Ovary (tissue), 10 donors: ENCODE measurements at places on chromosomes 3 and 15. TPM values are rescaled to one million over a fixed set of nuclear protein-coding genes. Genes with fewer than 3 reads are reported as not detected.

ABCC5 gene
- 19.4 TPM for polyA plus RNA-seq

SEMA7A gene
- 9.0 TPM for polyA plus RNA-seq

CERS3 gene
- polyA plus RNA-seq = not detected

SLC27A2 gene
- 0.10 TPM for polyA plus RNA-seq

SLC15A2 gene
- polyA plus RNA-seq = 0.23 TPM

GRCh38 chr3:194118920-194119319 is 17.0 kb upstream of the HES1 start:
- no peaks in the 10 kb centered on the region for H3K36me3 ChIP-seq
- H3K27me3 ChIP-seq = no peaks in the 10 kb centered on the region

DNA sequence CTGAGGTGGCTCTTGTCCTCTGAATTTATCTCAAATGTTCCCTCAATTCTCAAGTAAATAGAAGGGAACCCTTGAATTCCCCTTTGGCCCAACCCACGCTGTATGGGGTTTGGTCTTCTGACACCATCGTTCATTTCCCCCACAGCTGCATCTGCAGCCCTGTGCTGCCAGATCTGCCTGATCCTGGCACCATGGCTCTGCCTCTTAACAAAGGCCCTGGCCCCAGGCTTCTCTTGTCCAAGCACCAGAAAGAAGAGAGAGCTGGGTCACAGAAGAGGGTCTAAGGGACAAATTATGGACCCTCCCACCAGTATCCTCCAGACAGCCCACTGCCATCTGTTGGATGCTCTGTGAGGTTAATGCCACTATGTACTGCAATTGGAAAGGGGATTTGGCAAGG is 1.8 kb downstream of the MAP1A start:
- peak overlapping the region; percentile 68 for H3K27ac ChIP-seq
- H3K4me1 ChIP-seq = peaks cover 10% of the 10 kb centered on the region
- H3K4me3 ChIP-seq = no peak overlapping the region
- no peaks in the 10 kb centered on the region for H3K36me3 ChIP-seq
- H3K27me3 ChIP-seq = no peaks in the 10 kb centered on the region

DNA sequence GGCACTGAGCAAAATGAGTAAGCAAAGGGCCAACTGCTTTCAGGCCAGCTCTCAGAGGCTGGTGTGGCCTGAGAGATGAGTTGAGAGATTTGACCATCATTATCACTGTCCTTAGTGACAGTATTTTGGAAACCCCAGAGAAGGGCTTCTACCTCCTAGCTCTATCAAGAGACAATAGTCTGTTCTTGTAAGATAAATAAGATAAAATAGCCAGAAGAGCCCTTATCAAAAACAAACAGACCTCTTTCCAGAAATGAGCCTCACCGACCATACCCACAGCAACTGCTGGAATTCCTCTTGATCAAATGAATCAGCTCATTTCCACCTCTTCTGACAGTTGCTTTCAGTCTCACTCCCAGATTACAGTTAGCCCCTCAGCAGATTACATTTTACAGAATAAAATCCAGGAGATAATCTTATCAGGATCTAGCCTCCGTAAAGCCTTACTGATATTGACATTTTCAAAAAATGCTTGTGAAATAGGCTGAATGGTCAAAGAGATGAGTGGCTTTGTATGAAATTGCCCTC is 4.5 kb downstream of the HDC start:
- no peak for DNase-seq
- no peaks in the 10 kb centered on the region for H3K27me3 ChIP-seq
- H3K36me3 ChIP-seq = no peaks in the 10 kb centered on the region
- no peak overlapping the region for H3K27ac ChIP-seq

DNA sequence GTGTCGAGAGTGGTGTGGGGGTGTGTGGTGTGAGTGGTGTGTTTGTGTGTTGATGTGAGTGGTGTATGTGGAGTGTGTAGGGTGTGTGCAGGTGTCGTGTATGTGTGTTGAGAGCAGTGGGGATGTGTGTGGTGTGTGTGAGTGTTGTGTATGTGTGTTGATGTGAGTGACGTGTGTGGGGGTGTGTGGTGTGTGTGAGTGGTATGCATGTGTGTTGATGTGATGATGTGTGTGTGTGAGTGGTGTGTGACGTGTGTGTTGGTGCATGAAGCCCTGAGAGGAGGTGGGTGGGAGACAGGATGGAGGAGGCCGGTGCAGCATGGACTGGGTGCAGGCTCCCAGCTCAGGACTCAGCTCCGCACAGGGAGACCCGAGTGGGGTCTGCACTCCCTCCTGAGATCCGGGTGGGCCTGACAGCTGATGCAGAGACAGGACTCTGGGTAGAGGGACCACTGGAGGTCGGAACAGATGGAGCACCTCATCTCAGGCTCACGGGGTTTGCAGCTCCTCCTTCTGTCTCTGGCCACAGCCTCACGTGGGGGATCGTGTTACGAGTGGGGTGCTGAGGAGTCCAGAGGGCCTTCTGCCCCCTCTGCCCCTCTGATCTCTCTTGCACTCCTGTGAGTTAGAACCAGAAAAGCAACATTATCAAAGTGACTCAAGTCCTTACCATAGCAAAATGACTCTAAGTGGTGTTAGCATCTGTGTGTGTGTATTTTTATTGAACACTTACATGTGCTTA is 41.3 kb downstream of the ARNT2 start:
- no peaks in the 10 kb centered on the region for H3K36me3 ChIP-seq
- H3K4me1 ChIP-seq = peaks cover 2% of the 10 kb centered on the region
- H3K27me3 ChIP-seq = no peaks in the 10 kb centered on the region
- no peak for DNase-seq
- no peak overlapping the region for H3K4me3 ChIP-seq

- DNase-seq = no peak
- no peaks in the 10 kb centered on the region for H3K4me1 ChIP-seq
- H3K27ac ChIP-seq = no peak overlapping the region
- no peaks in the 10 kb centered on the region for H3K27me3 ChIP-seq
- H3K4me3 ChIP-seq = no peak overlapping the region
Measured at GRCh38 chr3:187041362-187042307, 97.7 kb downstream of the RPL39L start.

- peaks cover 10% of the 10 kb centered on the region for H3K4me1 ChIP-seq
- H3K4me3 ChIP-seq = no peak overlapping the region
- H3K27ac ChIP-seq = peak overlapping the region; percentile 54
- H3K27me3 ChIP-seq = no peaks in the 10 kb centered on the region
- no peaks in the 10 kb centered on the region for H3K36me3 ChIP-seq
- peak; percentile 49 for DNase-seq
Measured at GRCh38 chr3:113261063-113261625, 49.8 kb downstream of the BOC start.

DNA sequence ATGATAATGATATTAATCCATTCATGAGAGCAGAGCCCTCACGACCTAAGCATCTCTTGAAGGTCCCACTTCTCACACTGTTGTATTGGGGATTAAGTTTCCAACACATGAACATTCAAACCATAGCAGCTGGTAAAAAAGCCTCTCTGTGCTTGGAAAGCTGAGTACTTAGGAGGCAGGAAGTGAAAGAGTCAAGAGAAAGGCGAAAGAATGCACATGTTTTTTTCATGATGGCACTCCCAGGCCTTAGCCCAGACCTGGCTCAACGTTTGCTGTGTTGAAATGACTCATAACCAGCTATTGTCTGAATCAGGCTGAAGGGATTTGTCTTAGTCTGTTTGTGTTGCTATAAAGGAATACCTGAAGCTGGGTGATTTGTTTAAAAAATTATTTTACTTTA is 84.4 kb upstream of the RGMA start:
- H3K27ac ChIP-seq = no peak overlapping the region
- H3K4me3 ChIP-seq = no peak overlapping the region
- no peaks in the 10 kb centered on the region for H3K4me1 ChIP-seq
- H3K27me3 ChIP-seq = no peaks in the 10 kb centered on the region
- H3K36me3 ChIP-seq = no peaks in the 10 kb centered on the region

- H3K27me3 ChIP-seq = no peaks in the 10 kb centered on the region
- no peak overlapping the region for H3K4me3 ChIP-seq
Measured at GRCh38 chr15:89728254-89728653, 22.8 kb downstream of the MESP1 start.

GRCh38 chr3:64459711-64460110 is 228.1 kb downstream of the ADAMTS9 start:
- H3K4me1 ChIP-seq = peaks cover 7% of the 10 kb centered on the region
- no peak overlapping the region for H3K27ac ChIP-seq

DNA sequence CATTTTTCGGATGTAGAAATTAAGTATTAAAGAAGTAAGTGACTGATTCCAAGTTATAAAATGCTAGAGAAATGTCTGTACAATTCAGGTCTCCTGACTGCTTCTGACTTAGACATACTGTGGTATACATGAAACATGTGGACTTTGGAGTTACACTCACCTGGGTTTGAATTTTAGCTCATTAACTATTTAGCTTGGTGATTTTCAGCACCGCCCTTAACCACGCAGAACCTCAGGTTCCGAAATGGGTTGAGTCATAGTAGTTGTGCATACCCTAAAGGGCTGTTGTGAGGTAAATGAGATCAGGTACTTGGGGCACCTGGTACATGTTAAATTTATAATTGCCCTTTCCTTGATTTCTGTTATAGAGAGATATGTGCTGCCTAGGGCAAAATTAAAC is 32.9 kb upstream of the UTS2B start:
- no peaks in the 10 kb centered on the region for H3K27me3 ChIP-seq
- no peak for DNase-seq
- H3K36me3 ChIP-seq = no peaks in the 10 kb centered on the region
- no peak overlapping the region for H3K4me3 ChIP-seq
- no peak overlapping the region for H3K27ac ChIP-seq

DNA sequence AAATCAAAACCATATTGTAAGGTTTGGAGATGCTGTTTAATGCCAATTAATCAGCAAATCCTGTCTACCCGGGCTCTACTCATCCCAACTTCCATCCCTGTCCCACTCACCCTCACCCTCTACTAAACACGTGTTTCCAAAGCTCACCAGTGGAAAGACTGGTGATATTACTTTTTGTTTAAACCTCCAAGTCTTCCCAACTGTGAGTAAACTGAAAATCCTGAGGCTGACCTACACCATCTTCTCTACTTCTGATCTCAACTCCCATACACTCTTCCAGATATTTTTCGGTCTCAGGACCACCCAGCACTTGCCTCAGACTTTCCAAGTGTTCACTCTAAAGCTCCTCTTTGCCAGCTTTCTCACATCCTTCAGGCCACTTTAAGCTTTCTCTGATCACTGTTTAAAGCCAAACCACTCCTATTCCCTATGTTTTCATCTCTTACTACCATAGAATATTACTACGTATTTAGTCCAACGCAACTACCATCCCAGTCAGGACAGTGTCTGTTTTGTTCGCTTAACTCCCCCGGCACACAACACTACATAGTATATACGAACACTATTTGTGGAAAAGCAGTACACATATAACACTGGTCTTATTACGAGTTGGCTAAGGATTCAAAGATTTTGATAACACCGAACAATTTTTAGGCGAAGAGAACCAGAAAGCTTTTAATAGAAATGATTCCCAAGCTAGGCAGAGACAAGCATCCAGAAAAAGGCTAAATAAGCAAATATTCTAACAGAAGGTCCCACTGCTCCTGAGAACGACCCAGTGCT is 684 bp downstream of the RPL4 start:
- H3K4me3 ChIP-seq = peak overlapping the region; percentile 68
- H3K36me3 ChIP-seq = no peaks in the 10 kb centered on the region
- H3K4me1 ChIP-seq = peaks cover 3% of the 10 kb centered on the region
- no peaks in the 10 kb centered on the region for H3K27me3 ChIP-seq
- H3K27ac ChIP-seq = peak overlapping the region; percentile 87
- no peak for DNase-seq

DNA sequence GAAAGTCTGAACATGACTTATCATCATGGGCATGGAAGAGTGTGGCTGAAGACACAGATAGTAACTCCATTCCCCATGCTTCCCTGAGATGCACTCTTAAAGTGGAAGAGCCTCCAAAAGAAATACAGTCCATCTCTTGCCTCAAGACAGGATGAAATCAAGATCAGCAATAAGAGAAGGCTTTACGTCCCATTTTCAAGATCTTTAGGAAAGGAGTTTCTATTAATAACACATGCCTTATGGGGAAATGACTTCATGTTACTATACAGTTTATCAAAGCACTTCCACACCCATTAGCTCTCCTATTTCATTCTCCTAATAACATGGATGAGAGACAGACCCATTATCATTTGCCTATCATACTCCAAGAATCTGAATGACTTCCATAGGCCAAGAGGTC is 6.1 kb upstream of the KBTBD12 start:
- no peak for DNase-seq
- no peaks in the 10 kb centered on the region for H3K27me3 ChIP-seq
- no peak overlapping the region for H3K27ac ChIP-seq
- no peaks in the 10 kb centered on the region for H3K36me3 ChIP-seq

GRCh38 chr3:61574854-61575253 is 13.5 kb downstream of the PTPRG start:
- H3K36me3 ChIP-seq = no peaks in the 10 kb centered on the region
- H3K27ac ChIP-seq = no peak overlapping the region
- H3K4me1 ChIP-seq = peaks cover 6% of the 10 kb centered on the region
- no peak for DNase-seq

GRCh38 chr3:61575893-61576292 is 14.5 kb downstream of the PTPRG start:
- no peak overlapping the region for H3K4me3 ChIP-seq
- H3K4me1 ChIP-seq = peaks cover 6% of the 10 kb centered on the region
- no peak for DNase-seq
- no peak overlapping the region for H3K27ac ChIP-seq

DNA sequence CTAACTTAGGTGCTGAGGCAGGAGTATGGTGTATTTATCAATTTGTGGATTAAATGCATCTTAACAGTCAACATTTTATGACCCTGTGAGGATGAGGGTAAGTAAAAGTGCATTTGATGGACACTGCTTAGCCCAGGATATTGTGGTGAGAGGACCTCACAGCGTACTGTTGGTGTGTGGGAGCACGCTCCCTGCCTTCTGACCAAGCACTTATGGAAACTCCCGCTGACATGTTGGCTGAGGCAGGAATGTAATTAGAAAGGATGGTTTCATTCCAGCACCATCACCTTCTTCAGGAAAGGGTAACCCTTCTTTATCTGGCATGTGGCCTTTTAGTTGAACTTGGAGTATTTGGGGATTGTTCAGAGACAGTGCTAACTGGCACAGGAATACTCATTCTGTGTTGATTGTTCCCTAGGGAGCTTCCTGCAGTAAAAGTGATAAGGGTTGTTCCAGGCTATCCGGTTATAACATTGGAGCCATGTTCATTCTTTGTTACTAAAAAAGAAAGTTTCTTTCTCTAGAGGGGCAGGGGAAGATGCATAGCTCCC is 11.7 kb upstream of the FSTL1 start:
- DNase-seq = no peak
- H3K4me1 ChIP-seq = peaks cover 5% of the 10 kb centered on the region
- H3K4me3 ChIP-seq = no peak overlapping the region
- no peaks in the 10 kb centered on the region for H3K36me3 ChIP-seq
- H3K27me3 ChIP-seq = no peaks in the 10 kb centered on the region

GRCh38 chr3:150070271-150070670 is 99.6 kb upstream of the PFN2 start:
- H3K36me3 ChIP-seq = no peaks in the 10 kb centered on the region
- H3K27me3 ChIP-seq = no peaks in the 10 kb centered on the region
- no peak for DNase-seq
- H3K4me3 ChIP-seq = no peak overlapping the region
- no peaks in the 10 kb centered on the region for H3K4me1 ChIP-seq

- no peaks in the 10 kb centered on the region for H3K36me3 ChIP-seq
- H3K27me3 ChIP-seq = no peaks in the 10 kb centered on the region
- H3K27ac ChIP-seq = no peak overlapping the region
- H3K4me1 ChIP-seq = peaks cover 5% of the 10 kb centered on the region
Measured at GRCh38 chr15:41879321-41879845, 14.5 kb downstream of the SPTBN5 start.
